Kidney capillary endothelial cell (primary cell): ENCODE measurements at places on chromosomes 13 and 19.

GRCh38 chr19:7596211-7596937 is 711 bp downstream of the CAMSAP3 start:
- no peak for DNase-seq

DNA sequence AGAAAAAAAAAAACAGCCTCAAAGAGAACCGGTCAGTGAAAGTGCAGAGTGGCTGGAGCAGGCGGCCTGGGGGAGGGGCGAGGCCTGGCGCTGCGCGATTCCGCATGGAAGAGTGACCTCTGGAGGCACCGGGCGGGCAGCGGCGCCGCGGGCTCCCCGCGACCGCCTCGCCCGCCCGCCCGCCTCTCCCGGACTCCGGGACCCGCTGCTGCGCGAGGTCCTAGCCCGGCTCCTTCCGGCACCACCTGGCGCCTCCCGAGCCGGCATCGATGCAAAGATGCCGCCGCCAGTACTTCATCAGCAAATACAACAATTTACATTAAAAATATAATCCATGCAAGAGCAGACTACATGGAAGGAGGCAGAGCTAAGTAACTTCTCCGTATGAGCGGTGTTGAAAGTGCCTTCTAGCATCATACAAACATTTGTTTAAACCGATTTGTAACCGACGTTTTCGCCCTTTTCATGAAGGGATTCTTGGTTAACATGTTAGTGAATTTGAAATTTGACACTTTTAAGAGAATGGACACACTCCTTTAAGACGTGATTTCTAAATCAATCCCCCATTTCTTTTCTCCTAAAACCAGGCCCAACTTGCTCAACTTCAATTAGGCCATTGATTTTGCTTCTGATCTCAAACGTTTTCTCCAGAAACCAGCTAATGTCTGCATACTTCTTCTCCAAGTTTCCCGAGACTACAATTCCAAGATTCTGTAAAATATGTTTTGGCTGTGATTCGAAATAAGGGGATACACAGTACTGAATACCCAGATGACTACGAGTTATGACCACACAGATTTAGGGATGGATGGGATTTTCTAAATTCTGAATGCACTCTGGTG is 2.1 kb downstream of the EFNB2 start:
- peak; percentile 73 for DNase-seq

- no peak for DNase-seq
Observed at GRCh38 chr13:99434258-99434788, 66.9 kb upstream of the TM9SF2 start.

- DNase-seq = no peak
Observed at GRCh38 chr13:75906315-75906714, 270.2 kb downstream of the LMO7 start.

GRCh38 chr19:17337675-17338432 is 501 bp downstream of the GTPBP3 start:
- no peak for DNase-seq
